OCI-LY7 (cell line): ENCODE measurements at places on chromosomes 4 and X. TPM values are rescaled to one million over a fixed set of nuclear protein-coding genes. Genes with fewer than 3 reads are reported as not detected.

Gene CFAP47
- not detected in 2 replicates for total RNA-seq

Gene INTS6L
- total RNA-seq, result 13.9 and 16.4 TPM in 2 replicates

Gene GYG2
- total RNA-seq, result not detected in 2 replicates

Gene SOD3
- not detected in 2 replicates for total RNA-seq

Gene SLITRK4
- not detected in 2 replicates for total RNA-seq

Gene SHOX
- not detected in 2 replicates for total RNA-seq

Gene MMRN1
- 0.13 TPM in 1 of 2 replicates, not detected in the other for total RNA-seq

Gene CLCN4
- total RNA-seq, result 9.7 and 10.2 TPM in 2 replicates

Gene CNKSR2
- not detected in 2 replicates for total RNA-seq

Gene SCRG1
- not detected in 2 replicates for total RNA-seq

Gene PDE5A
- total RNA-seq, result 1.1 and 1.4 TPM in 2 replicates

Gene TIGD4
- total RNA-seq, result 1.0 and 1.2 TPM in 2 replicates

DNA sequence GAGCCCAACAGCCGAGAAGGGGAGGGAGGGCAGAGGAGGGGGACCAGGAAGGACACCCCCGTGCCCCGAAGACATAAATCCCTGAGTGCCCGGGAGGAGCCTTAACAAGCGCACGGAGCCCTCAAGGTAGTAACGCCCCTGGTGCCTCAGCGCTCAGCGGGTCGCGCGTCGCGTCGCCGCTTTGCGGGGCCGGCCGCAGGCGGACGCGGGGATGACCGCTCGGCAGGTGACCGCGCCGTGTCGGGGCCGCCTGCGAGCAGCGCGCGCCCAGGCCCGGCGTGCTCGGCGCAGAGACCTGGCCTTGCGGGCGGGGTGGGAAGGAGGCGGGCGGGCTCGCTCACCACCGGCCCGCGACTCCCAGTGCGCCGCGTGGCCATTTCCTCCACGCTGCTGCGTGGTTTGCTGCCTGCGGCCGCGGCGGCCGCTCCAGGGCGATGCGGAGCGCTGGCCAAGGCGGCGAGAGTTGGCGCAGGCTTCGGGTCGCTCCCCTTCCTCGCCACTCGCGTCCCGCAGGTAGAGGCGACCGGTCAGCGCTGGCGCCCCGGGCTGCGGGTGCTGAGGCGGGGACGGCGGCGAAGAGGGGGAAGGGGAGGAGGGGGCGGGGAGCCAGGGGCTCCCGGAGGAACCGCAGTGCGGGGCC lies 632 bp downstream of the CCSER1 start:
- no peak for DNase-seq

DNA sequence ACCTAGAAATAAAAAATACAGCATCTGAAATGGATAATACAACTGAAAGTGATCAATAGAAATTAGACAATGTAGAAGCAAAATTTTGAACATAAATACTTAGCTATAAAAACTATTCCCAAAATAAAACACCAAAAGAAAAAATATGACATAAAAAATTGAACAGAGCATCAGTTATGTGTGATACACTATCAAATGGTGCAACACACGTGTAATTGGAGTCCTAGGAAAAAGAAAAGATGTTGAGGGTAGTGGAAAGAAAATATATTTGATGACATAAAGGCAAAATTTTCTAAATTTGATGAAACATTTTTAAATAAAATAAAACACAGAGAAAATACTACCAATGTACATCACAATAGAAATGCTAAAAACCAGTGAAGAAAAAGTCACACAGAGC lies 63.1 kb downstream of the NPY2R start:
- no peak for DNase-seq

DNA sequence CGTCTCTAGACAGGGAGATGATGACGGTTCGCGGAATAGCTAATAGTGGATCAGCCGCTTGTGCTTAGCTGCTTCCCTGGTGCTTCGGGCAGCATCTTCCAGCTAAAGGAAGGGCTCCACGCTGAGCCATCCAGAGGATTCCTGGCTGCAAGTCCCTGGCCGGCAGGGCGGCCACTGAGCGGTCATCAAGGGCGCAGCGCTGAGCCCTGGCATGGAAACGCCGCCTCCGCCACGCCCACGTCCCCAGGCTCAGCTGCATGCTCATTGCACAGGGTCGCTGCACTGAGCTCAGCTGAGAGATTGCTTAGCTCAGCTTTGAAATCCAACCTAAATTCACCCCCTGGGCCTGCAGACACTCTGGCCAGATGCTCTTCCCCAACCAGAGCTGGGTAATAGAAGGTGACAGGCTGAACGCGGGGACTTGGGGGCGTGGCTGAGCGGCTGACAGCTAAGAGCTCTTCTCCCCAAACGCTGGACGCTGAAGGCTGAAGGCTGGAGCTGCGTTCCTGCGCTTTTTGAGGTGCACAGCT lies 118.2 kb upstream of the KIT start:
- no peak for DNase-seq

GRCh38 chr4:143307531-143307930 lies 29.1 kb upstream of the GAB1 start:
- no peak for DNase-seq

- DNase-seq, result no peak
Observed at GRCh38 chr4:14264437-14264836, 636.9 kb upstream of the BOD1L1 start.

- peak; percentile 53 for DNase-seq
Observed at GRCh38 chr4:153579872-153580271, 104.2 kb upstream of the TLR2 start.

- DNase-seq, result no peak
Observed at GRCh38 chrX:106177106-106177981, 9.2 kb downstream of the PWWP3B start.

DNA sequence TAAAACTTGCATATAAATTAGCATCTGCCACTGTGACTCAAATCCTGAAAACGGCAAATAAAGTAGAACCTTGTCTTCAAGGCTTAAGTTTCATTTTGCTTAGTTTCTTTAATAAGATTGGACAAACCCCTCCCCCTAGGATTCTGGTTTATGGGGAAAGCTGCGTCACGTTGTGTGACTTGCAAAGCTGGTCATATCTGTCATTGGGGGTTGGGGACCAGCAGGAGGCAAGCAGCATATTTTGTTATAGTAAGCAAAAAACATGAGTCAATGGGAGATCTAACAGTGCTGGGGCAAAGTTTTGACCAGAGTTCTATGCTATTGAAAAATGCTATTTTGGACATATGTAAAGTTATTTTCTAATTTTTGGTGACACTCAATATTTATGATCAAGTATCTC lies 407.3 kb downstream of the PCDH18 start:
- DNase-seq, result no peak

DNA sequence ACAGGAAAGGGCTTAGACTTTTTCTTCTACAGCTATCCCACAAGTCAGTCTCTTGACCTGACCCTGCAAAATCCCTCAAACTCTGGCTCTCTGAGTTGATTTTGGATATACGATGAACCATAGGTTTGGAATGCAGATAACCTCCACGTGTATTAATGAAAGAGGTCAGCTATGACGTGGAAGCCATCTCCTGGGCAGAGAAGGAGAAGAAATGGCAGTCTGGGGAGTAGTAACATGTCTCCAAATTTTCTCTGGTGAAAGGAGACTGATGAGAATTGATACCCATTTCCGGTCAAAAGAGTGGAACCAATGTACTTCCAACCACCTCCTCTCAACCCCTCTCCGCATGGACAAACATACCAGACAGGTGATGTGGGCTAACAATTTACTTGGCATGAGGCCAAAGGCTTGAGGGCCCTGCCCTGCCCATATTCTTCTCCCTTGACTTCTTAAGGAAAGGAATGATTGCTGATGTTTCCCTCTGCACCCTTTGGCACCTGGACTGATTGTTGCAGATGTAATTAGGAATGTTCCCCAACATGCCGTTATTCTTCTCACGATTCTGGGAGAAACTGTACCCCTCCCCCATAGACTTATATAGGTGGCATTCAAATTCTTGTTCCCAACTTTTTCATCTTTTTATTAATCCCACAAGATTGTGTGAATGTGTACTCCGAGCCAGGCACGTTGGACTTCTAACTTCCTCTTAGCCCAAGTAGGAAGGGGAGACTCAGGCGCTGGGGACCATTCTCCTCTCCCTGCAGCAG lies 580 bp upstream of the PLS3 start:
- no peak for DNase-seq

GRCh38 chr4:134762053-134762452 lies 560.5 kb upstream of the PABPC4L start:
- DNase-seq, result peak; percentile 4

DNA sequence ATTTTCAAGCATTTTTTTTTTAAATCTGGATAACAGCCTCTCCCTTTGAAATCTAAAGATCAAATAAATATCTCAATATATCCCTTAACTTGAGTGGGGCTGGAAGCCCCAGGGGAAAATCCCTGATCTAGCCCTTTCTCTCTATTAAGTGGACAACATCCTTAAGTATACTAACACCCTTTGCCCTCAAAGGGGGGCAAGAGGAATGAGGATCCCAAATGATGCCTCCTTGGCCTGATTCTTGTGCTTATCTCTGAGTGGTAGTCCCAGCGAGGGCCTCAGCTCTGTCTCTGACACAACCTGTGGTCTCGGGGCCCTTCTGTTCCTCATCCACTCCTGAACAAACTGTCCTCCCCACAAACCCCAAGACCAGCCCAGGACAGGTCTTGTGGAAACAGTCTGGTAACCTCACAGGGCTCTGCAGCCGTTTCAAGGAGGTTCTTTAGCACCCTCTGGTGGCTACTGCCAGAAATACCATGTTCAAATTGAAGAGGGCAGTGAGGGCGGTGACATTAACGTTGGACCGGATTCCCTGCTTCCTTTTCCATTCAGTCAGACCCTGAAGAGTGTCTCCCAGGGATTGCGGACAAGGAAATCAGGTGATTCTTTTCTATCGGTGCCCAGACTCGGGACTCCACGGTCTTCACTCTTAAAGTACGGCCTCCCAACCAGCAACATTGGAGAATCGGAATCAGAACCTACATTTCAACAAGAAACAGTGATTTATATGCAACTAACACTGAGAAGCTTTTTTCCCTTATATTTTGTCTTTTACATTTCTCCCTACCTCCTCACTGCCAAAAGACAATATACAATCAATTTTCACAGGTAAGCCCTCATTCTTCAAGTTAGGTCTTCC lies 13.0 kb downstream of the CXCL13 start:
- DNase-seq, result peak; percentile 70

GRCh38 chr4:1250527-1250812 lies 1.5 kb upstream of the CTBP1 start:
- no peak for DNase-seq

DNA sequence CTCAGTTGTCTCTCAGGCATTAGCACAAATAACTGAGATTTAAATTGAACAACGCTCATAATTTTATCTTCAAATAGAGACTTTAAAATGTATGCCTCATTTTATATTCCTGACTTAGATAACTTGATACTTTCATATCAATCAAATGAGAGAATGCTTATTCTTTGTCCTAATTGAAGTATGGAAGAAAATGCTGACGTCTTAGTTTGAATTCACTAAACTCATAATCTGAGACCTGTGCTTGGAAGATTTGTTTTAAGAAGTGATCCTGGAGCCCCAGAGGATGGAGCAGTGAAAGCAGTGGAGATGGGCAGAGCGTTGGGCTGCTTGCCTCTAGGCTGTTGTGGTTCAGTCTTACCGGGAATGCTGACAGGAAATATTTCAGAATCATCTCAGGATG lies 76.1 kb downstream of the ZNF518B start:
- DNase-seq, result no peak

GRCh38 chr4:39078829-39079228 lies 16.8 kb downstream of the KLHL5 start:
- no peak for DNase-seq

DNA sequence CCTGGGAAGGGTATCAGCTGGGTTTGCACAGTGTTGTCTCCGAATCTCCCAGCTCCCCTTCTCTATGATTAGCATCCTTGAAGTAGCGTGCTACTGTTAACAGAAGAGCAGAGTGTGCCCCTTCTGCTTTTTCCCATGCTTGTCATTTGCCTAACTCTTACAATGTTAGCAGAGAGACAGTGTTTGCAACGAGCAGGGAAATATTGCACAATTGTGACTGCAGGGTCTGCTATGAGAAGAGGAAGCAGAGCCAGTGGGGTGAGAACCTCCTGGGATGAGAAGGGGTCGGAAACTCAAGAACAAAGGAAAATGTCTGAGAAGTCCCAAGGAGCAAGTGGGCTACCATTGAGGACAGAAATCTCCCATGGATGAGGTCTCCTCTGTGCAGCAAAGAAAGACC lies 7.8 kb upstream of the CHRNA9 start:
- DNase-seq, result no peak

DNA sequence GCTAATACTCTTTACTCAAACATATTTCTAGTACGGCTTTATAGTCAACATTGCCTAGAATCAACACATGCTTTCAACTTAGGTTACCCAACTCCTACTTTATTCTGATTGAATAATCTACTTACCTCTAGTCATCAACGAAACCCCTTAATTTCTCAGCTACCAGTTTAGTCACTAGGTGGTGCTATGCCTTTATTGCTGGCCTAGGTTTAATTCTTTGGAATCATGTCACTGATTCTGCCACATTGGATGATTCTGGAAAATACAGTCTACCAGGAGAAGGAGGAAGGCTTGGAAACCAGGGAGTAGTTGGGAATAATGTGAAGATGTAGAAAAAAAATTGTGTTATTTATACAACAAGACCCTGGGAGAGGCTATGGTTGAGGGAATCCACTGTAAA lies 167.7 kb downstream of the DCAF12L2 start:
- DNase-seq, result peak; percentile 1

DNA sequence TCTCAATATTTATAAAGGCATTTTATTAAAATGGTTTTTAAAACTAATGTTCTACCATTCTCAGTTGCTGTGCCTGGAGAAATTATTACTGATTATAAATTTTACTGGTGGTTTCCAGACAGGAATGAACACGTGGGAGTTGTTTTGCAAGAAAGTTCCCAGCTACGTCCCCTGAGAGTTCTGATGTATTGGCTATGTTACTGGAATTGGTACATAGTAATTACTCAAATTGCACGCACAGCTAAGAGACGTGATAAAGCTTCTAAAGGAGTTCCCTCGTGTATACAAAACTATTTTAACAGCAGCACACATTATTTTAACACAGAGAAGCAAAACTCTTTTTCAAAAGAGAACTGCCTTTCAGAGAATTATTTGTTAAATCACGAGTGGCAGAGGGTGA lies 292.2 kb downstream of the NLGN4X start:
- no peak for DNase-seq

DNA sequence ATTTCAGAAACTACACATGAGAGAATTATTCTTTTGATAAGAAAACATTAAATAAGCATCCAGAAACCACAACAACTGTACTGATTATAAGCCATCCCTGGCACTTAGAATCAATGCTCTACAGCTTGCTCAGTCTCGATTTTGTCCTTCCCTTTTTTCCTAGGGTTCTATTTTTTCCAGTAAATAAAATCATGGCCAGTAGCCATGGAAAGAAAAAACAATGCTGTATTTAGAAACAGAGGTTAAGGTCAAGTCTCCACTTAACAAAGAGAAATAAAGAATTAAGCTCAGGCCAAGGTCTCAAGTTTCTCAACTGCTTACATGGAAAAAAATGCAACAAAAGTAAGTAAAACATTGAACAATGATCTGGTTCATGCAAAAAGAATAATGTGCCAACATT lies 38.7 kb upstream of the GRID2 start:
- no peak for DNase-seq
